ENCODE measurements at places on chromosomes 3 and 15. TPM values are rescaled to one million over a fixed set of nuclear protein-coding genes. Genes with fewer than 3 reads are reported as not detected.

The CCDC191 gene
- total RNA-seq = 1.2 TPM

The CRYGS gene
- total RNA-seq = 2.4 TPM

The SLC30A4 gene
- 2.2 TPM for total RNA-seq

The CLSTN2 gene
- total RNA-seq = not detected

The SPG11 gene
- total RNA-seq = 53.7 TPM

The SENP7 gene
- total RNA-seq = 9.3 TPM

The CPN2 gene
- total RNA-seq = not detected

The LACTB gene
- 28.4 TPM for total RNA-seq

The DGKG gene
- 0.67 TPM for total RNA-seq
